ENCODE measurements at places on chromosomes 2 and 18. TPM values are rescaled to one million over a fixed set of nuclear protein-coding genes. Genes with fewer than 3 reads are reported as not detected.

GRCh38 chr2:166518634-166519390, 24.8 kb upstream of the SCN7A start:
- no peaks in the 10 kb centered on the region for H3K36me3 ChIP-seq
- DNase-seq = no peak
- no peaks in the 10 kb centered on the region for H3K4me1 ChIP-seq
- H3K4me3 ChIP-seq = no peak overlapping the region
- H3K27me3 ChIP-seq = no peaks in the 10 kb centered on the region

- H3K4me1 ChIP-seq = no peaks in the 10 kb centered on the region
- H3K36me3 ChIP-seq = no peaks in the 10 kb centered on the region
- no peaks in the 10 kb centered on the region for H3K27me3 ChIP-seq
Observed at GRCh38 chr2:40251137-40251536, 200.8 kb downstream of the SLC8A1 start.

DNA sequence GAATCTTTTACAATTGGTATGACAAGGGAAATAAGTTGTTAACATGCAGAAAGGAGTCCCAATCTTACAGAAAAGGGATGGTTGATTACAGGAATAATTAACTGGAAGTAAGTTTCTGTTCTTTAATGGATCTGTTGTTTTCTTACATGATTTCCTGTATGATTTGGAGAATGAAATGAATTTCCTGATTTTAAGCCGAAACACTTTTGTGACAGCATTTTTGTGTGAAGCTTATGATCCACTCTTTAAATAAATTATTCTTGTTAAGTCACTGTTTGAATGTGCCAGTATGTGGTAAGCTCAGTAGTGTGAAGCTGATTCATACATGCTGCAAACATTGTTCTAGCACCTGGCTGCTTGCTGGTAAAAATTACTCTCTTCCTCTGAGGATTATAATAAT, 516.2 kb downstream of the DCDC2C start:
- no peaks in the 10 kb centered on the region for H3K4me1 ChIP-seq
- no peaks in the 10 kb centered on the region for H3K27me3 ChIP-seq
- no peak overlapping the region for H3K27ac ChIP-seq
- no peaks in the 10 kb centered on the region for H3K36me3 ChIP-seq
- H3K4me3 ChIP-seq = no peak overlapping the region

GRCh38 chr2:55017880-55018279, 32.4 kb downstream of the RTN4 start:
- H3K4me1 ChIP-seq = peaks cover 12% of the 10 kb centered on the region
- H3K27me3 ChIP-seq = no peaks in the 10 kb centered on the region
- H3K27ac ChIP-seq = no peak overlapping the region

Gene DSEL
- total RNA-seq = not detected

DNA sequence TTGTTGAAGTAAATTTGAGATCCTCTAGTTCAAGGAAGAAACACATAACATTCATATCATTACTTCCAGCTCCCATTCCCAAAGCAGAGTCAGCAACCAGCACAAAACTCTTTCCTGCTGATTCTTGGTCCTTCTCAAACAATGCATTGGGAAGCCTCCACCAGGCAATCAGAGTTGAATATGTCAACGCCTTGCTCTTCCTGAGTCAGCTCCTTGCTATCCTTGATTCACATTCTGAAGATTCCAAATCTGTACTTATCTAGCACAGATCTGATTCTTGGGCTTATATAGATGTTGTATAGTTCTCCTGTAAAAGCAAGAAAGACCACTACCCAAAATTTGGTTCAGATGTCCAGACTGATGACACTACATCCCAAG, 29.6 kb downstream of the CFAP210 start:
- no peak for DNase-seq
- H3K27me3 ChIP-seq = peaks cover 19% of the 10 kb centered on the region
- no peaks in the 10 kb centered on the region for H3K4me1 ChIP-seq
- no peaks in the 10 kb centered on the region for H3K36me3 ChIP-seq
- H3K4me3 ChIP-seq = no peak overlapping the region

- peaks cover 68% of the 10 kb centered on the region for H3K4me1 ChIP-seq
- H3K36me3 ChIP-seq = peaks cover 15% of the 10 kb centered on the region
- H3K4me3 ChIP-seq = no peak overlapping the region
- H3K27me3 ChIP-seq = peaks cover 6% of the 10 kb centered on the region
- no peak for DNase-seq
- no peak overlapping the region for H3K27ac ChIP-seq
Observed at GRCh38 chr2:239292531-239292930, 108.3 kb downstream of the HDAC4 start.

GRCh38 chr2:100749771-100750542, 70.0 kb upstream of the NPAS2 start:
- peaks cover under 1% of the 10 kb centered on the region for H3K4me1 ChIP-seq
- no peaks in the 10 kb centered on the region for H3K36me3 ChIP-seq
- H3K27ac ChIP-seq = no peak overlapping the region
- peaks cover 16% of the 10 kb centered on the region for H3K27me3 ChIP-seq
- no peak for DNase-seq
- H3K4me3 ChIP-seq = no peak overlapping the region

DNA sequence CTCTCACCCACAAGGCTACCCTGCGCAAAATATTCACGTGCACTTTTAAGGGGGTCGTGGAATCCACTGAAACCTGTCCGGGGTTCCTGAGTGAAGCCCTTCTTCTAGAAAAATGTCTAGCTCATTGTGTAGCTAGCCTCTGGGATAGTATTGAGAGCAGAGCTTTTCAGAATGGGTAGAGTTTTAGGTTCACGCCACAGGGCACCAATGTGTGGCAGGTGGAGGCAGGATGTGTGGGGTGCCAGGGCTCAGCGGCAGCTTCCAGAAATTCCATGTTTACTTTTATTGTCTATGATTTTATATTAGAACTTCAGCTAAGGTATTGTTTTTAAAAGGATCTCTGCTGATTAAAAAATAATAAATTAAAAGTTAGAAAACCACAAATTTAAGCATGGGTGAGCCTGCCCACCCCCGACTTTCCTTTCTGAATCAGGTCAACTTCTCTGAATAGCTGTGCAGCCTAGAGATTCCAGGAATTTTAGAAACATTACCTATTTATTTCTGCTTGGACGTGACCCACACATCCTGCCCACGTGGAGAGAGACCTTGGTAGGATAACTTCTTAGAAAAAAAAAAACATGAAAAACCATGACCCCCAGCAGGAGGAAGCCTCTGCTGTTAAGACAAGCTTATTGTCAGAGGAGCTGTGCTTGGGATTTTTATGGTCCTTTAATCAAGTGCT, 163.7 kb downstream of the CTIF start:
- H3K27ac ChIP-seq = no peak overlapping the region
- DNase-seq = no peak
- no peak overlapping the region for H3K4me3 ChIP-seq
- no peaks in the 10 kb centered on the region for H3K27me3 ChIP-seq

DNA sequence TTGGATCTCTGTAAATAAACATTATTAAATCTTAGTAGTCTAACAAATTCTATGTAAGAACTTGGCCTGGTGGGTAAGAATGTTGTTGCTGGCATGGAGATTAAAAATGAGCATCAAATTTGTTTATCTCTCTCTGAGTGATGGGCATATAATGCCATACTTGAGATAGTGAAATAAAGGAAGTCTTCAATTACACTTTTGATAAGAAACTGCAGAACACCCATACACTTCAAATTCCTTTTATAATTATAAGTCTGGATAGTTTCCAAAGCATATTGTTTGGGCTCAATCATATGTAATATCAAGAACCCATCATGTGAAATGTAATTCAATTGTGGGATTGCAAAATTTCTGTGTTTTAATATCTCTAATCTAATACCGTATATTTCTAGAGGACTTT, 47.4 kb upstream of the PARD3B start:
- no peak overlapping the region for H3K27ac ChIP-seq
- H3K27me3 ChIP-seq = peaks cover 8% of the 10 kb centered on the region
- H3K36me3 ChIP-seq = no peaks in the 10 kb centered on the region
- no peak overlapping the region for H3K4me3 ChIP-seq

- H3K27me3 ChIP-seq = no peaks in the 10 kb centered on the region
- no peak overlapping the region for H3K4me3 ChIP-seq
- H3K4me1 ChIP-seq = peaks cover 8% of the 10 kb centered on the region
- H3K27ac ChIP-seq = no peak overlapping the region
- H3K36me3 ChIP-seq = peaks cover 27% of the 10 kb centered on the region
Observed at GRCh38 chr2:36885605-36886004, 80.7 kb downstream of the STRN start.

GRCh38 chr2:161113693-161114575, 46.3 kb upstream of the TANK start:
- H3K4me1 ChIP-seq = peaks cover 4% of the 10 kb centered on the region
- no peak overlapping the region for H3K4me3 ChIP-seq
- no peak for DNase-seq
- H3K27me3 ChIP-seq = peaks cover 14% of the 10 kb centered on the region

GRCh38 chr2:153214337-153214736, 264.2 kb downstream of the RPRM start:
- H3K4me3 ChIP-seq = no peak overlapping the region
- no peaks in the 10 kb centered on the region for H3K36me3 ChIP-seq
- no peaks in the 10 kb centered on the region for H3K4me1 ChIP-seq
- H3K27me3 ChIP-seq = no peaks in the 10 kb centered on the region

DNA sequence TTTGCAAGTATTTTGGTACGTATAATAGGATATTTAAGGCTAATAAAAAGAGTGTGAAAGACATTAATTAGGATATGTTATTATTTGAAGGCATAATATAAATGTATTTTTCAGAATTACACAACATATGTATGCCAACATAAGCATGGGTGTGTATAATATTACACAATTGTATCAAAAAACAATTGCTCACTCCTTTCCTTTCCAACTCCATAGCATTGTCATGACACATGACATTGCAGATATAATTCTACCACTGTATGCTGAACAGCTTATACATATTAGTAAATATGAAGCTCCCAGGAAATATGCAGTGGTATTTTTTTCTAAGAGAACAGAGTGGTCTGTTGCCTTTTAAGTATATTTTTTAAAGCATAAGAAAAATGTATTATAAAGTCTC, 593.1 kb downstream of the TMX3 start:
- H3K36me3 ChIP-seq = no peaks in the 10 kb centered on the region
- no peaks in the 10 kb centered on the region for H3K27me3 ChIP-seq
- no peak for DNase-seq
- no peak overlapping the region for H3K4me3 ChIP-seq
- H3K27ac ChIP-seq = no peak overlapping the region
- no peaks in the 10 kb centered on the region for H3K4me1 ChIP-seq

- H3K4me1 ChIP-seq = peaks cover 2% of the 10 kb centered on the region
- H3K27ac ChIP-seq = no peak overlapping the region
- peaks cover 58% of the 10 kb centered on the region for H3K36me3 ChIP-seq
- no peak for DNase-seq
- no peaks in the 10 kb centered on the region for H3K27me3 ChIP-seq
- no peak overlapping the region for H3K4me3 ChIP-seq
Observed at GRCh38 chr18:79706658-79707057, 27.1 kb downstream of the CTDP1 start.

- H3K4me1 ChIP-seq = no peaks in the 10 kb centered on the region
- no peaks in the 10 kb centered on the region for H3K36me3 ChIP-seq
- DNase-seq = peak; percentile 31
Observed at GRCh38 chr2:133942398-133942797, 311.5 kb upstream of the MGAT5 start.

GRCh38 chr2:74374509-74375205, 5.5 kb downstream of the DCTN1 start:
- H3K36me3 ChIP-seq = peaks cover 26% of the 10 kb centered on the region
- H3K27me3 ChIP-seq = no peaks in the 10 kb centered on the region
- H3K27ac ChIP-seq = no peak overlapping the region
- H3K4me3 ChIP-seq = no peak overlapping the region

DNA sequence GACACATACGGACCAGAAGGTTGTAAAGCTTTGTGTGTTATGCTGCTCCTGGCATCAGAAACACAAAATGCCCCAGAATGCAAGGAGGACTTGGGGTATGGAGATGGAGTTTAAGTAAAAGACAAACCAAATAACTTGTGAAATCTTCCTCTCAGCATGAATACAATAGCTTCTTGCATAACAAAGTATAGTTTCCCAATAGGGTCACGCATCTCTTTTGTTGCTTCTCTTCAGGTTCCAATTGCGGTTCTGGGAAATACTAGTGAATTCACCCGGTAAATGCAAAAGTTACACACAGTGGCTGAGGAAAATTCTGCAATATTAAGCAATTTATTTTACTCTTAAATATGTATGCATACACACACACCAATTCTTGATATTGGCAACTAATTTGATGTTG, 339.2 kb upstream of the EPHA4 start:
- no peaks in the 10 kb centered on the region for H3K4me1 ChIP-seq
- no peak overlapping the region for H3K27ac ChIP-seq
- DNase-seq = no peak
- no peaks in the 10 kb centered on the region for H3K27me3 ChIP-seq

DNA sequence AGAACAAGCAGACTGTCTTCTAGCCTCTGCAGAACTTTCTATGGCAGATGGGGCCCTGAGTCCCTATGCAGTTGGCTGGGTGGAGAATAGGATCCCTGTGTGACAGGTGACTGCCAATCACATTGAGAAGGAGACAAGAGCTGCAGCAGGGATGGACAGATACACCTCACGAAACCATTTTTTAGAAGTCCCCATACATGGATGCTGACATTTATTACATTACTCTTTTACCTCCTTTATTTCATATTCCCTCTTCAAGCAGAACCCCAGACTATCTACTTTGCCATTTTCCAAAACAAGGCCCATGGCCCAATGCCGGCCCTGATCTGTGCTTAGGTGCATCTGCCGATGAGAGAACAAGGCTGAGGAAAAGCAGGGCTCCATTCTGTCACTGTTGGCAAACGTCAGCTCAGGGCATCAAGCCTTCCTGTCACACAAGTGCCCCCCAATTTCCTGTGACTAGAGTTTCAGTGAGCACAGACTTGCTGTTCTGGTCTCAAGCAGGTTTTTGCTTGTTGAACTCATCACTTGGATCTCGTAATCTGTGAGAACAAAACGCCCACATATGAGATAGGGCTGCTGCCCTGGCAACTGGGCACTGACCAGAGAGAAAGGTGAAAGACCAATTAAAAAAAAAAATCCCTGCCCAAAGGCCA, 35.8 kb downstream of the LOXHD1 start:
- DNase-seq = peak; percentile 52
- peaks cover 30% of the 10 kb centered on the region for H3K4me1 ChIP-seq
- no peak overlapping the region for H3K27ac ChIP-seq
- H3K36me3 ChIP-seq = no peaks in the 10 kb centered on the region
- H3K4me3 ChIP-seq = no peak overlapping the region

Gene CMPK2
- total RNA-seq = 6.4 TPM

DNA sequence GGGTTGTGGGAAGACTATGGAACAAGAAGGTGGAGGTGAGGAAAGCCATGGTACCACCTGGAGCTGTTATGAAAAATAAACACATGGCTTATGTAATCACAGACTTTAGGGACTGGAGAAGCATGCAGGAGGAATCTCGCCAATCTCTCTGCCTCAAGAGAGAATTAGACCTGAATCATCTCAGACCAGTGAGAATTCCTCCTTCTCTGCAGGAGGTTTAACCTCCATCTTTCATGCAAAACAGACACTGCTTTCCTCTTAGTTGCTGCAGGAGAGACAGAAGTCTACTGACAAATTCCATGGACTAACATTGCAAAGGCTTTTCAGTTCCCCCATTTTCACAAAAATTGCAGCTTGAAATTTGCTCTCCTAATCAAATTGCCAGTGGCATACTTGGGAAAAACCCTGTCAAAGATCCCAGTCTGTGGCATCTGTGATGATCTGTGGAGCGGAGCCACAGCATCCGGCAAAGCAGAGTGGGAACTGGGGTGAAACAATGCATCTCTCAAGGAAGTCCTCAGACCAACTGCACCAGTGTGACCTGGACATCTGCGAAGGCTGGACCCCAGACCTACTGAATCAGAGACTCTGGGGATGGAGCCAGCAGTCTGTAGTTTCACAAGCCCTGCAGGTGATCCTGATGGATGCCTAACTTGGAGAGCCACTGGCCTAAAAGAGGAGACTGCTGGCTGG, 28.6 kb upstream of the NCKAP5 start:
- H3K27me3 ChIP-seq = no peaks in the 10 kb centered on the region
- H3K4me3 ChIP-seq = no peak overlapping the region
- H3K36me3 ChIP-seq = no peaks in the 10 kb centered on the region
- H3K27ac ChIP-seq = no peak overlapping the region
- DNase-seq = no peak
- no peaks in the 10 kb centered on the region for H3K4me1 ChIP-seq
